HS-27A (cell line): ENCODE measurements at places on chromosomes 1 and 21.

DNA sequence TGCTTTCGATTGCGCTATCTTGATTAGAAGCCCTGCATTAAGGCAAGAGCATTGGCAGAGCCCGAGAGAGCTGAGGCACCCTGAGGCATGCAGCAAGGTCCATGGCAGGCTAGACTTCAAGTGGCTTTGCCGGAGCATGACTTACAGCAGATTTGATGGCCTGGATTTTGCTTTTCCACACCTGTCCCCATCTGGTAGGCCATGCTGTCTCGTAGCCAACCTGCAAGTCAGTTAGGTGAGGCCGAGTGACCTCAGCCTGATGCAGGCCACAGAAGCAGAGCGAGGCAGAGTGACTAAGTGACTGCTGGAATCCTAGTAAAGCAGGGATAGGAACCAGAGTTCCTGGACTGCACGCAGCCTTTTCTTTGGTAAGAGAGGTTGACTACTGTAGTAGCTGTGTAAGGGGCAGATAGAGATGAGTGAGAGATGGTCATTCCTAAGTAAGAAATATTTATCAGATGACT lies 148.9 kb downstream of the PBX1 start:
- DNase-seq = no peak

DNA sequence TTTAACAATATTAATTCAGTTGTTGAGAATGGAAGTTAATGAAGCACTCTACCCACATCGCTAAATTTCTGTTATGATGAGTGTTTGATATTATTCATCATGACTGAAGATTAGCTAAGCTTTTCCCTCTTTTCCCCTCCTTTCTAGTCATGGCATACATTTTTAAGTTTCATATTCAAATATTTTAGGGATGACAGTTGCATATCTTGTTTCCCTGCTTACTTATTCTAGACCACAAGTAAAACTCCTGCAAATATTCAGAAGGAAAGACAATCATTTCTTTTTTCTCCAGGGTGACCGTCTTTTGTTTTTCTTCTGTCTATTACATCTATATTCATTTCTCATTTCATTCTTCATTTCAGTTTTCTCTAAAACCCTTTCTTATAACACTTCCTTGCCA lies 906.0 kb downstream of the ADGRL2 start:
- DNase-seq = no peak

- peak; percentile 88 for DNase-seq
These were observed 2.8 kb upstream of the ENAH start for GRCh38 chr1:225655509-225656258.

DNA sequence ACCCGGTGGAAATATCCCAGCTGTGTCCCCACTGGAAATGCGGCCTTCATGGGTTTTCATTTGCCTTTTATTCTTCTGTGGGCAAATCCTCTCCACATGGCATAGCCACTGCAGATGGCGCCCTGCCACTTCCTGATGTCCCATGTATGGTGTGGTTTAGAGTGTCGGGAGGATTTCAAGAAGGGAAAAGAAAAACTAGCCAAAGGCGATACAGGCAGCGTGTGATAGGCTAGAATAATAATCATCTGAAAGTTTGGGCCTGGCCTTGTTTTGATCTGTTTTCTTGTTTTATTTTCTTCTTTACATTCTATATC lies 123.6 kb downstream of the PEX14 start:
- DNase-seq = no peak

DNA sequence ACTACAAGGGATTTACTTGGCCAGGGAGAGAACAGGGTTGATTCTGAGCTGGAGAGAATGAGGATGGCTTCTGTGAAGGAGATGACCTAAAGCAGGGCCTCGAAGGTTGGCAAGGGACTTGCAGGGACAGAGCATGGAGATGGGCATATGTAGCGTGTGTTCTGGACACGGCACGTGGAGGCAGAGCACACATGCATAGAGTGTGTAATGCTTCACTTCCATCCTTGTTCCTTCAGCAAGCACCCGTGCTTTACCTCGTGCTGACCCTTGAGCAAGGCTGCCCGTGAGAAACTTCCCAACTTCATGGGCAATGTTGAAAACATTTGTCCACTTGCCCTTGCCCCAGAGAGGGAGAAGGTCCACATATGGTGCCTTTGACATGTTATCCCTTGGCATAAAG lies 33.1 kb downstream of the NFIA start:
- DNase-seq = no peak

DNA sequence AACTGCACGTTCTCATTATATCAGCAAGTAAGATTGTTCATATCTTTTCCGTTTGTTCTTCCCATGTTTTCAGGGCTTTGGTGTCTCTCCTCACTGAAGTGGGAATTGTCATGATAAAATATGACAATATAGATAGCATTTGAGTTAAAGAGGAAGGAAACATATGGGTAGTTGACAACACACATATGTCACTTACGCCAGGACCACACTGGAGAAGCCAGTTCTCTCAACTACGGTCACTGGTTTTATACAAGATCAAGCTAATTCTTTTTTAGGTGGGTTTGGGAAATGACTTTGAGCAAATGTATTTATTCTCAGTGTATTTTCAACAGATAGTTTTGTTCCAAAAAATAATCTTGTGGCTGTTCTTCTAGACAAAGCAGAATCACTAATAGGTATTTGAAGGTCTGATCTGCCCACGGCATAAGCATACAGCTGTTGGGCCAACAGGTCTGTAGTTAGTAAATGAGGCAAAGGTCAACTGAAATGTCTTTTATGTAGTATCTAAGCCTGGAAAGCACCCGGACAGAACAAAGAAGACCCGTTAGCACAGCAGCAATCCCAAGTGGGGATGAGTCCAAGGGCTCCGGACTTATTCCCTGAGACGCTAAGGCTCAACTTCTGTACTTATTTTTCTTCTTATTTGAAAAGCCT lies 433.6 kb upstream of the ZP4 start:
- no peak for DNase-seq

- DNase-seq = no peak
These were observed 242.5 kb downstream of the RERE start for GRCh38 chr1:8574985-8575384.

GRCh38 chr1:183019860-183020259 lies 3.4 kb upstream of the LAMC1 start:
- DNase-seq = no peak

DNA sequence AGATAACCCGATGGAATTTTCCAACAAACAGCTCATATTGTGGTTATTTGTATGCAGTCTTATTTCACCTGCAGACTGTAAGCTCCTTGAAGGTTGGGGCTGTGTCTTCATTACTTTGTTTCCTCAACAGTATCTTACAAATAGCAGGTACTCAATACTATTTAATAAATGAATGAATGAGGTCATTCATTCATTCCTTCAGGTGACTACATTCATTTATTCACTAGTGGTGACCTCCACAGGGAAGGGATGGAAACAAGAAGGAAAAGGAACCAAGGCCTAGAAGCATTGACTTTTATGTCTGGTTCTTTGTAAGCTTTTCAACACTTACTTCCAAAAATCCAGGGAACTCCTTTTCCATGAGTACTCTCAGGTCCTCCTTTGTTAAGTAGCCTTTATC lies 7.9 kb downstream of the S100A10 start:
- DNase-seq = no peak

- DNase-seq = no peak
These were observed 6.8 kb downstream of the MX1 start for GRCh38 chr21:41432562-41433460.

DNA sequence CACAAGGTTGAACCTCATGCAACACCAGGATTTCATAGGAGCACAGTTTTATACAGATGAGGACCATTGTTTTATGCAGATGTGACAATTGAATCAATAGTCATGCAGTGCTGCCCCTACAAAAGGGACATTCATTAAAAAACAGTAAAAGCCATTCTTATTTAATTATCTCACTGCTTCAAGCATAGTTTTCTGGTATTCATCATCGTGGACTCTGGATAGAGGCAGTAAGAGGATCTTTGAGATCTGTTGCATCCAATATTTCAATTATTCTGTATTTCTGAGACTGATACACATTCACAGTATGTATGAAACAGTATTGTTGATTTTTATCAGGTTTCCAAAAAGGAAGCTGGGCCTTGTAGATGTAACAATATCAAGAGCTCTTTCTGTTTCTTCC lies 237.6 kb downstream of the RYR2 start:
- no peak for DNase-seq

GRCh38 chr21:46191257-46191685 lies 7.0 kb upstream of the SPATC1L start:
- DNase-seq = no peak

DNA sequence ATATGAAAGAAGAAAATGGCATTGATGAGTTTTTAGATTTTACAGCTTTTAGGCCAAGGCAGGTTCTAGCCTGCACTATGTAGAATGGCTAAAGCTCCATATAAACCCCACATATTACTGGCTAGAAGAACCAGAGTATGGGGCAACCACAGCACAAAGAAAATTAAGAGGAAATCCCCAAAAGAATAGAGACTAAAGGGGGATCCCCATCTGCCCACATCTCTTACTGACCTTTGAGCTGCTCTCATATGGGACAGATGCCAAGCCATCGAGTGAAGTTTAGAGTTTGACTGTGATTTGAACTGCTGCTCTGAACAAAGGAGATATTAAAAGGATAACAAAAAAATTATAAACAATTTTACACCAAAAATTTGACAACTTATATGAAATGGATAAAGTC lies 102.2 kb upstream of the HAO2 start:
- no peak for DNase-seq

DNA sequence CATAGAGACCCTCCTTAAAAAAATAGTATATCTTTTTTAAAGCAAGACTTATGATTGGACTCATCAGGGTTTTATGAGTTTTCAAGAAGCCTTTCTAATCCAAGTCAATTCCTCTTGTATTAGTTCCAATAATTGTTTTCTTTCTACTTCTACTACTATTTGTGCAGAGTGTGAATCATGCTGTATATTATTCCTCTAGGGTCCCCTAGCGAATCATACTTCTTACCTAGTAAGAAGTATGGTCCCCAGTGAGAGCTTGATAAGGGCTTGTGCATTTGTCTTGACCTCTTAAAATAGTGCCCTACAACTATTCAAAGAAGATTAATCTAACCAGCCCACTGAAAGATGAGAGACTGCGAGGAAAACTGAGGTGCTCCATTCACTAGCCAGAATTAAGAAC lies 715.7 kb upstream of the ZP4 start:
- no peak for DNase-seq

- DNase-seq = peak; percentile 31
These were observed 200.7 kb downstream of the KCNT2 start for GRCh38 chr1:196407358-196408051.
